ENCODE measurements at places on chromosomes 1 and 21.
A peak's percentile ranks its signal among the peaks of the same experiment; 100 is the strongest.

DNA sequence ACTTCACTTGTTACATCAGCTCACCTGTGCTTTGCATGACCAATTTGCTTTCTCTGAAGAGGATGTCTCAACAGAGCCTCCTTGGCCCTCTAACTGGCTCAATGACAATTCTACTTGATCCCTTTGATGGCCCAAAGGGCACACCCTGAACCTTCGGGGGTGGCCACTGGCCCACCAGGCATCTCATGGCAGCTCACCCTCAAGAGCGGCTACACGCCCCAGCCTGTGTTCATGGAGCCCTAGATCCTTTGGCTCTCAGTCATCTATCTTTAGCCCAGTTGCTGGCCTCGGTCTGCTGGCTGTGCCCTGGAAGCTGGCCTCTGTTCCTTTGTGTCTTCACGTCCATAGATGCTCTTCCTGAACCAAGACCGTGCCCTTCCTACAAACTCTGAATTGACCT lies 476.7 kb downstream of the NPHP4 start:
- DNase-seq: no peak

DNA sequence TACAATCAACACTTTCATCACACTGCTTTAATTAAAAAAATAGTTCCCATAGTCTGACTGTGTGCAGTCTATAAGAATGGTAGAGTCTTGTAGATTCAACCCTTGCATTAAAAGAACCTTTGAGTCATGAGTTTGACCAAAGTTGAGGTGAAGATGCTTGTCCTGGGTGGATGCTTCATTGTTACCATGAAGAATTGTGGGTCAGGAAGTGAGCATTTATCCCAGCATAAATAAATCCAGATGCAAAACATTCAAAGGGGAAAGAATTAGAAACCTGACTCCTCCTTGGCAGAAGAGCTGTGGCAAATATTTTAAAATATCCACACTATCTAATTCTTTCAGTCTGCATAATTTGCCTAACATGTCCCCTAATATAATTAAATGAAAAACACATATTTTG lies 72.9 kb upstream of the SPAG17 start:
- DNase-seq: no peak

DNA sequence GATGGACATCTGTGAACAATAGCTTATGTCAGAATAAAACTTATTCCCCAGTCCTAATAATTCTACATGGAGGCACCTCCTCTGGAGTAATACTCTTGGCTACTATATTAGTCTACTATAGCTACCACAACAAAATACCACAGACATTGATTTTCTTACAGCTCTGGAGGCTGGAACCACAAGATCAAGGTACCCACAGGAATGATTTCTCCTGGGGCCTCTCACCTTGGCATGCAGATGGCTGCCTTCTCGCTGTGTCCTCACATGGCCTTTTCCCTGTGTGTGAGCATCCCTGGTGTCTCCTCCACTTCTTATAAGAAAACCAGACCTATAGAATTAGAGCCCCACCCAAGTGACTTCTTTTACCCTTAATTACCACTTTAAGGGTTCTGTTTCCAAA lies 244.3 kb downstream of the BARHL2 start:
- no peak for DNase-seq

DNA sequence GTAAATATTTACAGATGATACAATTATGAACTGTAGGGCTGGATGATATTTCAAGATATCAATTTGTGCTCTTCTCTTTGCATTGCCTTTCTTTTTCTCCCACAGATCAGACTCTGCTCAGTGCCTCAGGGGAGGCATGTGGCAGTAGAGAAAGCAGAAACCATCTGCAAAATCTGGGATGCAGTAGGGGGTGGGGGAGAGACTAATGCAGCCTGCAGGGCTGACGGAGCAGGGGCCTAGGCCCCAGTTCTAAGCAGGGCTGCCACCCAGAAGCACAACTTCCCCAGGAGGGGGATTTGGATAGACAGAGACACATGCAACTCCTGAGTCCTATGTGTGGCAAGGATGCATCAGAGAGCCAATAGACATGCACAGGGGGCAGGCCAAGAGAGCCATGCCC lies 511.6 kb downstream of the SMYD3 start:
- no peak for DNase-seq

GRCh38 chr1:245550720-245551043 lies 395.9 kb downstream of the KIF26B start:
- no peak for DNase-seq

DNA sequence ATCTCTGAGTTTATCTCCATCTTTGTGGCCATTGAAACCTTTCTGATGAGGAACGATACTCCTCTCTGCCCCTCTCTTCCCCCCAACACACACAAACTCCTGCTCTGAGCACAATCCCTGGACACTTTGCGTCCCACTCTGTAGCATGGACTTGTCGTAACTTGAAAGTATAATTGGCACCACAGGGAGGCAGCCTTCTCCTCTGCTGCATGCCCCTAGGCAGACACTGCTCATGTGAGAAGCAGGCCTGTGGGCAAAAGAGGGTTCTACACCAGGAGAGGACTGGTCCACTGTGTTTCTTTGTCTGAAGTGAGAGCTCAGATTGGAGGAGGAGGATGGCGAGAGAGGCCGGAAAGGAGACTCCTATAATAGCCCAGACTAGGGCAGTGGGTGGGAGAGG lies 3.8 kb upstream of the PARS2 start:
- peak; percentile 54 for DNase-seq

DNA sequence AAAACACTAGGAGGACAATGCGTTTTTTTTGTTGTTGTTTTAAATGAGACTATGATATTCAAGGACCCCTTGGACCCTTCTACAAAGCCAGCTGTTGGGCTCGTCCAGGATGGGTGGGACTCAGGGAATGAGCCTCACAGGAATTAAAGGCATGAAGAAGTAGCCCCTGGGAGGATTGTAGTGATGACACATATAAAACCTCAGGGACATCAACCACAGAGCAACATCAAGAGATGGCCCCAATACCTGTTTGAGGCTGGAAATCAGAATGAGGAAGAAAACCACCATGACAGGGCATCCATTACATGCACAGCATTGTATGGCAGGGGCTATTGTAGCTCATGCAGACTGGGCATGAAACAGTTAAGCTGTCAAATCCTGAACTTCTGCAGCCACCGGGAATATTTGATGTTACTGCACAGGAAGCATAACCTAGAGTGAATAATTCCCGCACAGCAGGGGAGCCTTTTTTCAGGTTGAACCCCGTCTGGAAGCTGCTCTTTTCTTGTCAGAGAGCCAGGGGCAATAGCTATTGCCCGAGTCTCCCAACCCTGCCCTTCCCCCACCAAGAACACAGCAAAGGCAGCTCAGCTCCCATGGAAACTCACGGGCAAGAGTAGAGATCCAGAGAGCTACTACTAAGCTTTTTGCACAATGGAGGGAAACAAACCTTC lies 140.2 kb upstream of the FGGY start:
- peak; percentile 11 for DNase-seq

DNA sequence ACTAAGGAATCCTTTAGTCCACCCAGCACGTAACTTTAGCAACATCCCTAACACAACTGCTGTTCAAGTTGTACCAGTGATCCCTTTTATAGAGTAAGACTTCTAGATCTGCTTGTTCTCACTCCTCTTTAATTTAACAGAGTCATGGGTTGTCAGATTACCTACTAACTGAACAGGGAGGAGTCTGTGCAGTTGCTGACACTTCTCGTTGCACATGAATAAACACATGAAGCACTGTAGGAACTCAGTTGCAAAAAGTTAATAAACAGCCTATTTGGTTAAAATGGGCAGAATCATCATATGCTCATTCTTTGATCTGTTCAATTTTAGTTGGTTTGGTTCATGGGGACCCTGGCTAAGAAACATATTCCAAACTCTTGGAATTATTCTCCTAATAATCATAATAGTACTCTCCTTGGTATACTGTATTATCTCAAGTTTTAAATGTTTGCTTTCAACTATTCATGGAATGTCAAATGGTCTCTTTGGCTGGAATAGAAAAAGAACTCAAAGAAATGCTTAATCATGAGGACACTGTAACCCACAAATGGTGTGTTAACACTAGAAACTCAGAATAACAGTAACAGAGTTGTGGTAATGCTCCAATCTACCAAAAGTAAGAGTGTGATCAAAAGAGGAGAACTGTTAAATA lies 15.6 kb downstream of the PLPPR5 start:
- no peak for DNase-seq

DNA sequence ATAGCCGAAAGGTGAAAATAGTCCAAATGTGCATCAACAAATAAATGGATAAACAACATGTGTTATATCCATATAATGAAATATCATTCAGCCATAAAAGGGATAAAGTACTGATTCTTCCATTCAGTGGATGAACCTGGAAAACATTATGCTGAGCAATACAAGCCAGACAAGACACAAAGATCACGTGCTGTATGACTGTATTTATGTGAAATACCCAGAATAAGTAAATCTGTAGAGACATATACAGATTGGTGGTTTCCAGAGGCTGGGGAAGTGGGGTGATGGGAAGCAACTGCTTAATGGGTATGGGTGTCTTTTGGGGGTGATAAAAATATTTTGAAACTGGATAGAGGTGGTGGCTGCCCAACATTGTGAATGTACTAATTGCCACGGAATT lies 13.3 kb upstream of the GSTM4 start:
- DNase-seq: no peak

DNA sequence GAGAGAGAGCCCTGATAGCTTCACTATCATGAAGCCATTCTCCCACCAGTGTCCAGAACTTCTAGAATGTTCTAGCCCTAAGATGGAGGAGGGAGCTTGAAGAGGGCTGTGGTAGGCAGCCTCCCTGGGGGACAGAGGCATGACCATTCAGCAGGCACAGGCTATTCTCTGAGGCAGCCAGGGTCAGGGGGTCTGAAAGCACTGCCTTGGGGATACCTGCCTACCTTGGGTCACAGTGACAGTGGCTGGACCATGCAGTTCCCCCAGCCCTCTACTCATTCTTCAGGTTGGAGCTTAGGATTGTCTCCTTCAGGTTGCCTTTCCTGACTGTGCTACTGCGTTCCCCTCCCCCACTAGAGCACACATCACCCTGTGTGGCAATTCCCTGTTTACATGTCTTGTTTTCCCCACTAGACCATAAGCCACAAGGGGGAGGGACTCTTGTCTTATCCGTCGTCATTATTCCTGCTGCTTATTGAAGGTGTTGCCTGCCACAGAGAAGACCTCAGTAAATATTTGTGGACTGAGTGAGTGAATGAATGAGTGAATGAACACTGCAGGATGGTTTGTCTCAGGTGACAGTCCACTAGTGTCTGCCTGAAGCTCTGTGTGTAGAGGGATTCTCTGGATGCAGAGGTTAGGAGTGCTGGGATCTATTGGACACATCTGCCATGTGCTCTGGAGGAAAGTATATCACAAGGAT lies 5.2 kb downstream of the ZDHHC18 start:
- DNase-seq: no peak

DNA sequence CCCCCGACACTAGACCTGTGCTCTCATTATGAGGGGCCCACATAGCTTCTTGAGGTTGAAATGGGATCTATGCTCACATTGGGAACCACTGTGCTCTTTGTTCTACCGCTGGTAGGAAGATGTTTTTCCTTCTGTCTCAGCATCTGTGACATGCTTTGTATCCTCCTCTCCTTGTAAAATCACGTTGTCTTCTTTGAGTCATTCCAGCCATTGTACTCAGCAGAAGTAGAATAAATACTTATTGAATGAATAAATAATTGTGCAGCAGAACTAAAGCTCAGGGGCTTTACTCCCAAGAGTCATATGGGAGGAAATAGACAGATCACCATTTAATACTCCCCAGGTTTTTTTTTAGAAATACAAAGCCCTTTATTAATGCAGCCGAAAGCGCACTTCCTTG lies 66.3 kb upstream of the EDEM3 start:
- DNase-seq: no peak

- no peak for DNase-seq
Measured at GRCh38 chr1:245301162-245301580, 146.4 kb downstream of the KIF26B start.

DNA sequence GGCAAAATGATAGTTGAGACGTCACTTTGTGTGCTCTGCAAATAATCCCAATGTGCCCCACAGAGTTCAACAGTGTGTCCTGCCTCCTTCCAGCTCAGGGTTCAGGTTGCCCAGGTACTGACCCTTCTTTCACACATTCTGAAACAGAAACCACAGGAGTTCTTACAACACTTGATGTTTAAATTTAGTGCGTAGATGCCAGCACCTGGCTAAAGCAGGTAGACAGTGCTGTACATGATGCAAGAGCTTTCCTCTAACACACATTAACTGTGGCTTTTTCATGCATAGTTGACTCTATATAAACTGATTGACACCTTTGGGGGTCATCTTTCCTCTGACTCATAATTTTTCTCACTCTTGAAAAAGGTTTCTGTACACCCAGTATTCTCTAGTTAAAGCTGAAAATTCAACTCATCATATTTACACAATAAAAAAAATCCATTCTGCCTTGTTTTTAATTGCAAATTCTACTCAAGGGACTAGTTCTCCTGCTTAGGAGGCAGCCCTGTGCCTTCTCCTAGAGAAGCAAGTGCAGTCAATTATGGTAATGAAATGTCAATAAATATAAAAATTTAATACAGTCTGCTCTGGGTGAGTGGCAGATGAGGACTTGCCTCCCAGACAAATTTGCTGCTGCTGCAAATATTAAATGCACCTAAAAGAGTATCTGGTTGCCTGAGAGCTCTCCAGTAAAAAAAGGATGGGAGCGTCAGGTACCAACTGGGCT lies 91.4 kb downstream of the NR5A2 start:
- no peak for DNase-seq

DNA sequence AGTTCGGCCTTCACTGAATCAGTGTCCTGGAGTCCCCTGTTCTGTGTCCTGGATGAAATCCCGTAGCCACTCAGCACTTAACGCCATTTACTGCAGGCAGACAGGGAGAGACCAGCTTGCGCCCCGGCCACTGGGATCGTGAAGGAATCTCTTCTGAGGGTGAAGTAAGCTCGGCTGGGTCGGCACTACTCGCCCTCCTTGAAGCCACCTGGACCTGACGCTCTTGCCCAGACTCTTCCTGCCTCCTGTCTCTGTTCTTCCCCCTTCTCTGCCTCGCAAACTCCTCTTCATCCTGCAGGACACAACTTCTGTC lies 99.9 kb upstream of the ZBTB40 start:
- DNase-seq: peak; percentile 48

GRCh38 chr1:35555212-35555584 lies 2.0 kb downstream of the KIAA0319L start:
- no peak for DNase-seq

DNA sequence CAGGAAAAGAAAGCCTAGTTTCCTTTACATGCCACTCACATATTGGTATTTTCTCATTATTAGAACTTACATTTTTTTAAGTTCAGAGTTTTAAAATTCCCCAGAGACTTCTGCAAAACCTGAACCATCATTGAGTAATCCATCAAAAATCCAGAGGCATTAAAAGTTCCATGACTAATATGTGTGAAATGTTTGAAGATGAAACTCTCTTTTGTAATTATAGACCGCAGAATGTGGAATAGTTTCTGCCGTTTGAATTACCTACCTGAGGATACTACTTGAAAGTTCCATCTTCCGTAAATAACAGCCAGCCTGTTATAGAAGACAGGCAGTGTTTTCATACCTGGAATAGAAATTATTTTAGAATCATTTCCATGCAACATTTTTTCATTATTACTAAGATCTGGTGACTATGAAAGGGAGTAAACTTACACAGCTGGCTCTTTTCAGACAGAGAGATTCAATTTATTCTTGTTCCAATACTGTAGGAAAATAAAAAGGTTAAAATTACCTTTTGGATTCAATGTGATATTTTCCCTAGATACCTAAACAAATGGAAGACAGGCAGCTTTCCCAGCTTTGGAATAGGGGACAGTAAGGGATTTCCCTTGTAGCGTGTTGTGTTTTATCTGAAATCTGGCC lies 131.4 kb downstream of the ST6GALNAC5 start:
- no peak for DNase-seq

- no peak for DNase-seq
Measured at GRCh38 chr1:54407154-54407403, 885 bp upstream of the SSBP3 start.

- DNase-seq: peak; percentile 34
Measured at GRCh38 chr1:70487910-70488665, 77.0 kb downstream of the CTH start.
